Stimulated activated CD8-positive, alpha-beta memory T cell treated with anti-CD3 and anti-CD28 coated beads, Interleukin-2, amount 100 ng/mL, for 48 hours (primary cell): ENCODE measurements at places on chromosomes 16 and 17.

DNA sequence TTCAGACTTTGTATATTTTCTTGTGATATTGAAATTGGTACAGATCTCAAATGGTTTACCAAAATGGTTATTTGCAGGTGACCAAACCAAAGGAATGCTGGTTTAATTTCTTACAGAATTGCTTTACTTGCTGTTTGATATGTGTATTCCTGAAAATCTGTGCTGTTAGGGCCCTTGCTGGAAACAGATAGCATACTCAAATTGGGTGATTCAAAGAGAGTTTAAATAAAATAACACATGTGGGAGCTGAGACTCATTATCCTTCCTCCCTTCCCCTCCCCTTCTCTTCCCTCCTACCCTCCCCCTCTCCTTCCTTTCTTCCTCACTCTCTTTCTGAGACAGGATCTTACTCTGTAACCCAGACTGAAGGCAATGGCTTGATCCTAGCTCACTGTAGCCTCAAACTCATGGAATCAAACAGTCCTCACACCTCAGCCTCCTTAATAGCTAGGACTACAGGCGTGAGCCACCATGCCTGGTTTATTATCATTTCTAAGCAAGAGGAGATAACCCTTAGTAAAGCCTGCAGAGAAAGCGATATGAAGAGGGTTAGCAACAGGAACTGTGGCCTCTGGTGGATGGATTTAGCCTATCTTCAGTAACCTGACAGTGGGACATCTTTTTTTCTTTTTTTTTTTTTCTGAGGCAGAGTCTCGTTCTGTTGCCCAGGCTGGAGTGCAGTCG, 141.9 kb downstream of the BCAS3 start:
- no peak for DNase-seq

GRCh38 chr17:40320756-40321523, 12.0 kb downstream of the RARA start:
- no peak for DNase-seq

DNA sequence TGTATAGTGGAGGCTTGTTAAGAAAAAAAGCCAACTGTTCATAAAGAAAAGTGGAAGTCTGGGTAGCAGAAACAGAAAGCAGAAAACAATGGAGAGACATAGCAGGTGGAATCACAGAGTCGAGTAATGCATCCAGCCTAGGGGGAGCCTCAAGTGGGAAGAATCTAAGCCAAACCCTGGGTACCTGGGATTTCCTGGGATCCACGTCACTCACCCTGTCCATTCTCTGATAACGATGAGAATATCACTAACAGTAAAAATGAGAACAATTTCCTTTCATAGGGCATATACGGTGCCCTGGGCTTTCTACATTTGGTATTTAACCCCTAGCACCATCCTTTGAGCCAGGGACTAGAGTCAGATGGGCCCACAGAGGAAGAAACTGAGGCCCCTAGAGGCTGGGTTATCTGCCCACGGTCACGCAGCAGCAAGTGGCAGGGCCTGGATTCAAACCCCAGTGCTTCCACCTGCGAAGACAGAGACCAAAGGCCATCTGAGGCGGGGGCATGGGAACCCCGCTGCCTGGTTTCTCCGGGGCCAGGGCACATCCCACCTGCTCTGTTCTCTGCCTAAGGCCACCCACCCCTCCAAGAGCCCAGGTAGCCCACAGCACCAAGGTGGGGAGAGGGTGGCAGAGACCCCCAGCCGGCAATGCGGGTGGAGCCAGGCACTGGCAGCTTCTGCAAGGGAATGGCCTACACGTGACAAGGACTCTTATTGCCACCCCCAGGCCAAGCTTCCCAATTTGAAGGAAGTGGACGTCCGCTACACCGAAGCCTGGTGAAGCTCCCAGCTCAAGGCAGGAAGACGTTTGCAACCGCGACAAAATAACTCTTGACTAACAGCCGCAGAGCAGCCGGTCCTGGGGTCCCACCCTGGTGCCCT, 69.8 kb upstream of the PLCG2 start:
- DNase-seq = no peak

DNA sequence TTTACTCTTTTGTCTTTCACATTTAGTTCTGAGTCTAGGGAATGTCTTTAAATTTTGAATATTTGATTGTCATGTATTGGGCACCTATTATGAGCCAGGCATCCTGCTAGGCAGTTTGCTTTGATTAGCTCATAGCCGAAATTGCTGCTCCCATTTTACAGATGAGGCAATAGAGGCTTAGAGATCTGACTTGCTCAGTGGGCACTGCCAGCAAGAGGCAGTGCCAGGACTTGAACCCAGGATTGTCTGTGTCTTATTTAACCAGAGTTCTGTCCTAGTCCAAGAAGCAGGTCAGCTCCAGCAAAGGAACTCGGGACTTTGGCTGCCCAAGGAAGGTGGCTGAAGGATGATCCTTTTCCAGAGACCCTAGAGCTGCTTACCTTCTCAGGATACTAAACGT, 24.5 kb downstream of the BEAN1 start:
- DNase-seq = no peak

GRCh38 chr16:22189473-22190080, 16.5 kb upstream of the EEF2K start:
- no peak for DNase-seq

GRCh38 chr17:47692895-47693730, 848 bp upstream of the TBKBP1 start:
- DNase-seq = no peak

- DNase-seq = no peak
Observed at GRCh38 chr16:17970157-17970765, 366.3 kb downstream of the NPIPA8 start.

DNA sequence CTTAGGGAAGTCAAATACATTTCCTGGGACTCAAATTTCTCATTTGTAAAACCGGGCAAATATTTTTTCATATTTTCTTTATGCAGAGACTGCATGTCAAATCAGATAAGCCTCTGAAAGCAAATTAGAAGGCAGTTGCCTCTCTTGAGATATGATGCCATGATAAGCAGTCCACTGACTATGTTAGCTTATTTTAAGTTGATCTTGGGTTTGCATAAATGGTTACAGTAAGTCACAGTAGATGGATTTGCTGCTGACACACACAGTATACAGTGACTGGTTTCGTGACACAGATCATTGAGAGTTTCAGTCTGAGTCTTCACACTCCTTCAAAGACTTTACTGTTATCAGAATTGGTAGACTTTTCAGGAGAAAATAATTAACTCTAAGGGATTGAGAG, 927.6 kb upstream of the CDH8 start:
- DNase-seq = no peak
